Astrocyte of the spinal cord (primary cell): ENCODE measurements at places on chromosomes 3 and 15.
A peak's percentile ranks its signal among the peaks of the same experiment; 100 is the strongest.

GRCh38 chr3:177705976-177706823, 508.9 kb upstream of the TBL1XR1 start:
- DNase-seq = peak; percentile 39

GRCh38 chr3:168080499-168081170, 15.1 kb downstream of the GOLIM4 start:
- DNase-seq = no peak

DNA sequence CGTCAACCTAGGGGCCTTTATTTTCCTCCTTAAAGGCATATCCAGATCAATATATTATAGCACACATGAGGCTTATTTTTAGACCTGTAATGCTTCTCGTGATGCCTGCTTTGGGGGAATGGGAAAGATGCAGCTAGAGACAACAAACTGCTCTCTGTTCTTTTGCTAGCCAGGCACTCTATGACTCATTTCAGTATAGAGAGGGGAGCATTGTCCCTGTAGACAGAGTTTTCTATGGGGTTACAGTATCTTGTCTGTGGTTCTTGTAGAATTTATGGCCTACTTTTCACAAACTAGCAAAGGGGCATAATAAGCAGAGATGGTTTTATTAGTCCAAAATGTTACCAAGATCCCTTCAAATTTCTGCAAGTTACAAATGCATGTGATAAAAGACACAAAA, 305.6 kb downstream of the LSAMP start:
- peak; percentile 39 for DNase-seq

DNA sequence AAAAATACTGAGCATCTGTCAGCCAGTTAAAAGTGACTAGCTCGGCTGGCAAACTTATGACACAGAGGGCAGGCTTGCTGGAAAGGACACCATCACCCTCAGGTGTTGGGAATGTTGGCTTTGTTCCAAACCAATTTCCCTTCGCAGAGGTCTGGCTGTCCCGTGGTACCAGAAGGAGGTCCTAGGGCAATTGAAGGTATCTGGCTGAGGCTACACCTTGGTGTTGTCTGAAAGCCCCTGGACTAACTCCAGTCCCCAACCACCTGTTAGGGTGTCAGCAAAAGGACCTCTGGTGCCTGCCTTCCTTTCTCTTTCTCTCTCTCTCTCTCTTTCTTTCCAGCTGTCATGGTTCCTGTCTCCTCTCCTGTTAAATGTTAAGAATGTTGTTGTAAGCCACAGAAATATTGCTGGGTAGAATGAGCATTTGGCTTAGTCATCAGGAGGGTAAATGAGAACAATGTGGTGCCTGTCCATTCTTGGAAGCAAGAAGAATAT, 12.5 kb downstream of the PRR20G start:
- DNase-seq = peak; percentile 5

GRCh38 chr15:85997618-85998017, 82.1 kb upstream of the AGBL1 start:
- DNase-seq = no peak

- DNase-seq = no peak
Observed at GRCh38 chr15:83062768-83063180, 4.3 kb downstream of the BTBD1 start.

DNA sequence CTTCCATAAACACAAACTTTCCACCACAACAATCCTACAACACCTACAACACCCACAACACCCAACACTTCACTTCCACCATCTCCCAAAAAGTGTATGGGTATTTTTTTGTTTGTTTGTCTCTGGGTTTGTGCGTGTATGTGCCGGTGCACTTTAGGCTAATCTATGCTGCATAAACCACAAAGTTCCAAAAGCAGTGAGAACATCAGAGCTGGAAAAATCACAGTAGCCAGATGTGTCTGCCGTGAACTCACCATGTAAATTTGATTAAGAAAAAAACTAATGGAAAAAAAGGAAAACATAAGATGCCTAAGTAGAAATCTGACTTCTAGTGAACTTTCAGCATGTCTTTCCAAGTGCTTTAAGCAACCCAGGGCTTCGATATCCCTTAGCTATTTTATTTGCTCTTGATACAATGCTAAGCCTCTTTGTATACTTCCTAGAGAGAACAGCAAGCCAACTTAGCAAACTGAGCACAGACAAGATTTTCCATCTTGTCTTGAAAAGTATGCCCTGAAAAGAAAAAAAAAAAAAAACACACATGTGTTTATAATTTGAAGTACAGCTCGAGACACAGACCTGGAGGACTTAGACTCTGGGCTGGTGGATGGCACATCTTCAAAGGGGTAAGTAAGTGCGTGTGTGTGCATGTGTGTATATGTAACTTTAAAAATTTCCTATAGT, 91.4 kb downstream of the WWTR1 start:
- DNase-seq = no peak

GRCh38 chr3:182241766-182242488, 530.2 kb downstream of the SOX2 start:
- DNase-seq = peak; percentile 89

- DNase-seq = no peak
Observed at GRCh38 chr15:25947323-25948314, 84.5 kb upstream of the ATP10A start.

GRCh38 chr3:177141471-177141870, 55.8 kb downstream of the TBL1XR1 start:
- no peak for DNase-seq

- no peak for DNase-seq
Observed at GRCh38 chr3:135310317-135310716, 515.3 kb downstream of the EPHB1 start.

- DNase-seq = no peak
Observed at GRCh38 chr3:188979669-188980310, 192.0 kb upstream of the TPRG1 start.

GRCh38 chr3:35690271-35690670, 50.9 kb downstream of the ARPP21 start:
- DNase-seq = no peak
